Forelimb muscle (tissue), 1 donor: ENCODE measurements at places on chromosomes 3 and 15.

DNA sequence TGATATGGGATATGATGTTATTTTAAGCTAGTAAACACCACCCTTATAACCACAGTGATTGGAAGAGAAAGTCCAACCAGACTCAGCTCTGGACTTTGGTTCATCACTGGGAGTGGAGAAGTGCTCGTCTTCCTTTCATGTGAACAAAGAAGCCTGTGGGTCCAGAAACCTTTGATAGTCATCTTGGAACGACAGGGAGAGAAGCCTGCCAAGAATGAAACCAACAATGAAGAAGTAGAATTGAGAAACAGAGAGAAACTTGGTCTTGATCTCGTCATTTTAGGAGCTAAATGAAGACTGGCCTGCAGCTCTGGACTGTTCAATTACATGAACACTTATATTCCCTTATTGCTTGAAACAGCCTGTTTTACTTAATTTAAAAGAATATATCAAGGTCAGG, 13.1 kb upstream of the SLC35G2 start:
- DNase-seq: no peak

DNA sequence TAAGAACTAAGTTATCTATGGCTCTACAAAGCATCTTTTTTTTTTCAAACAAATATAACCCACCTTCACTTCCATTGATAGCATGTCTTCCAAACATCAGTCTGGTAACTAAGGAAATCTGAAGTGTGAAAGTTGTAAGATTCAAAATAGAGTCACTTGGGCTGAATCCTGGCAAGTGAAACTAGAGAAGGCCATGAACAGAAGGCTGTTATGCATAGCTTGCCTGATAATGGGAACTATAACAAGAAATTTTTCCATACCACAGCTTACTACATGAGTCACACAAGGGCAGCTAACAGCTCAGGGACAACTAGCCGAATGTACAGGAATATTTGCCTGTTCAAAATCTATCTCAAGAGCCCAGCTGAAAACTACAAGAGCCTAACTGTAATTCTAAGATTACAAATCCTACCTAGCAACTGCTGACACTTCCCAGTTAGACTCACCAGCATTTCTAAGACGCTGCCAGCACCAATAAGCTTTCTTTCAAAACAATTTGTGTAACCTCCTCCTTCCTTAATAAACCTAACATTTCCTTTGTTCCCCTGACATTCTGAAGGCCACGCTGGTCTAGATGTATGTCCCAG, 1066.5 kb downstream of the PLOD2 start:
- DNase-seq: no peak

- no peak for DNase-seq
These were observed 72.2 kb downstream of the MB21D2 start for GRCh38 chr3:192845526-192845855.

DNA sequence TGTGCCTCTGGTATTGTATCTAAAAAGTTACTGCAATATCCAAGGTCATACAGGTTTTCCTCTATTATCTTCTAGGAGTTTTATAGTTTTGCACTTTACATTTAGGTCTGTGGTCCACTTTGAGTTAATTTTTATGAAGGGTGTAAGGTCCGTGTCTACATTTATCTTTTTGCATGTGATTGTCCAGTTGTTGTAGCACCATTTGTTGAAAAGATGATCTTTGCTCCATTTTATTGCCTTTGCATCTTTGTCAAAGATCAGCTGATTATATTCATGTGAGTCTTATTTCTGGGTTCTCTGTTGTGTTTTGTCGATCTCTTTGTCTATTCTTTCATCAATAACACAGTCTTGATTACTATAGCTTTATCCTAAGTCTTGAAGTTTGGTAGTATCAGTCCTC, 6.7 kb downstream of the CHRNA7 start:
- no peak for DNase-seq

DNA sequence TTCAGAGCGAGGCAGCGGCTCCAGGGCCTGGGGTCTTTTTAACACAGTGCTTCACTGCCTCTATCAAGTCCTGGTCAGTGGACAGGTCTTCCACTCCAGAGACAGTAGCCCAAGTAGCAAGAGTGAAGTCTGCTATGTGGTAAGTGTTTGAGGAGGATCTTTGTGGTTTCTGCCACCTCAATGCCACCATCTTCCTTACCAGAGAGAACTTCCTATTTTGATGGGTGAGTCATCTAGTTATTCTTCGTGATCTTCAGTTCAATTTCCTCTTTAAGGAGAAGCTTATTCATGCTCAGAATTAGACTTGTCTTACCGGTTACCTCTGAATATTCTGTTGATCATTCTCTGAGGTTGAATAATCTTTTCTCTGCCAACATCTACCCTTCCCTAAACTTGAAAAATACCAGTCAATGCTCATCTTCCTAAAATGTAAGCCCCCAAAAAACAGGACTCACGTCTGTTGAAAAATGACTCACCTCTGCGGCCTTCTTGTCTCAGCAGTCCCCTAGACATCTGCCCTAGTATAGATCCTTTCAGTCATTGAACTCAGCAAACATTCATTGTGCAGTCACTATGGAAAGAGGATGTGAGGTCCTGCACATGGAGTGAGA, 32.2 kb upstream of the BCL6 start:
- no peak for DNase-seq

DNA sequence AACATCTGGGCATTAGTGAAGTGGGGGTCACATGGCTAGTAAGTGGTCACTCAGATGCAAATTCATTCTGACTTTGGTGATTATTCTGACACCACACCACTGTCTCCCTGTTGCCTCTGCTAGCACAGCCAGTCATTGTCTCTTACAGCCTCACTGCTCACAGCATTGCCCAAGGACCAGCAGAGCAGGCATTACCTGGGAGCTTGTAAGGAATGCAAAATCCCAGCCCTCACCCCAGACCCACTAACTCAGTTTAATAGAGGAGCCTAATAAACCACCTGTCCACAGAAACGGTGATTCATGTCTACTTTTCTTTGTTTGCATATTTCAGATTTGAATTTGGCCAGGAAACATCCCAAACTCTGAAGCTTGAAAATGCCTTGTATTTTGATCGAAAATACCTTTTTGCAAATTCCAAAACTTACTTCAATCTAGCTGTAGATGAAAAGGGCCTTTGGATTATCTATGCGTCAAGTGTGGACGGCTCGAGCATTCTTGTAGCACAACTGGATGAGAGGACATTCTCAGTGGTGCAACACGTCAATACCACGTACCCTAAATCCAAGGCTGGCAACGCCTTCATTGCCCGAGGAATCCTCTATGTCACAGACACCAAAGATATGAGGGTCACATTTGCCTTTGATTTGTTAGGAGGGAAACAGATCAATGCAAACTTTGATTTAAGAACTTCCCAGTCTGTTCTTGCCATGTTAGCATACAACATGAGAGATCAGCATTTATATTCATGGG, 62.7 kb downstream of the GLDN start:
- DNase-seq: no peak

GRCh38 chr3:53238051-53238850, 17.6 kb downstream of the TKT start:
- DNase-seq: no peak

GRCh38 chr15:90190606-90191343, 10.4 kb upstream of the SEMA4B start:
- DNase-seq: no peak

DNA sequence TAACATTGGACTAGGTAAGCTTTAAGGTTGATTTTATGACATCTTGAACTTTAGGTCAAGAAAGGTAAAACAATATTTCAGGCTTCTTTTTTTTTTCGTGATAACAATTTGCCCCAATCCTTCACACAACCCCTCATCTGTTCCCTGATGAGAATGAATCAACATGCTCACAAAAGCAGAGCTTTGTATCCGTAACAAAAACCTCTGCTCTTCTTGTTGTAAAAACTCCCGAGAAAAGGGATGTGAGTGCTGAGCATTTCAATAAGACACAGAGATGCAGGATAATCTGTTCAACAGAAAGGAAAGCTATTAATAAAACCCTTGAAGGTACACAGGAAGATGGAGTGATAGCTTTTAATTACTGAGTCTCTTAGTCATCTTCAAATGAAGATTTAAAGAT, 94.3 kb downstream of the RAD18 start:
- DNase-seq: no peak

- no peak for DNase-seq
These were observed 166.7 kb upstream of the PRICKLE2 start for GRCh38 chr3:64392001-64392400.

- no peak for DNase-seq
These were observed 55.6 kb downstream of the CGGBP1 start for GRCh38 chr3:88003115-88003755.

DNA sequence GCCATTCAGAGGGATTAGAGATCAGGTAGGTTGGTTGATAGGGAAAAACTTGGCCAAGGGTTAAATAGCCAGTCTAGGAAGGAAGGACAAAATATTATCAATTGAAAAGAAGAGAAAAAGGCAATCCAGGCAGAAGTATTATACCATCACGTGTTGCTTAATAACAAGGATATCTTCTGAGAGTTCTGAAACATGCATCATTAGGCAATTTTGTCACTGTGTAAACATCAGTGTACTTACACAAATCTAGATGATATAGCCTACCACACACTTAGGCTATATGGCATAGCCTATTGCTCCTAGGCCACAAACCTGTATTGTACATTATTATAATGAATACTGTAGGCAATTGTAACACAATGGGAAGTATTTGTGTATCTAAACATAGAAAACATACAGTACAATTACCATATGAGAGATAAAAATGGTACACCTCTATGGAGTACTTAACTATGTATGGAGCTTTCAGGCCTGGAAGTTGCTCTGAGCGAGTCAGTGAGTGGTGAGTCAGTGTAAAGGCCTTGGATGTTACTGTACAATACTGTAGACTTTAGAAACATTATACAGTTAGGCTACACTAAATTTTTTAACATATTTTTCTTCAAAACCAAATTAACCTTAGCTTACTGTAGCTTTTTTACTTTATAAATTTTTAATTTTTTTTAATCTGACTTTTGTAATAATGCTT, 2.7 kb downstream of the TEX55 start:
- no peak for DNase-seq

GRCh38 chr3:100880072-100880471, 113.1 kb downstream of the ABI3BP start:
- no peak for DNase-seq

- DNase-seq: no peak
These were observed 202.0 kb downstream of the AKAP13 start for GRCh38 chr15:85582131-85583079.

GRCh38 chr3:134485075-134485717, 589 bp downstream of the ANAPC13 start:
- DNase-seq: no peak

DNA sequence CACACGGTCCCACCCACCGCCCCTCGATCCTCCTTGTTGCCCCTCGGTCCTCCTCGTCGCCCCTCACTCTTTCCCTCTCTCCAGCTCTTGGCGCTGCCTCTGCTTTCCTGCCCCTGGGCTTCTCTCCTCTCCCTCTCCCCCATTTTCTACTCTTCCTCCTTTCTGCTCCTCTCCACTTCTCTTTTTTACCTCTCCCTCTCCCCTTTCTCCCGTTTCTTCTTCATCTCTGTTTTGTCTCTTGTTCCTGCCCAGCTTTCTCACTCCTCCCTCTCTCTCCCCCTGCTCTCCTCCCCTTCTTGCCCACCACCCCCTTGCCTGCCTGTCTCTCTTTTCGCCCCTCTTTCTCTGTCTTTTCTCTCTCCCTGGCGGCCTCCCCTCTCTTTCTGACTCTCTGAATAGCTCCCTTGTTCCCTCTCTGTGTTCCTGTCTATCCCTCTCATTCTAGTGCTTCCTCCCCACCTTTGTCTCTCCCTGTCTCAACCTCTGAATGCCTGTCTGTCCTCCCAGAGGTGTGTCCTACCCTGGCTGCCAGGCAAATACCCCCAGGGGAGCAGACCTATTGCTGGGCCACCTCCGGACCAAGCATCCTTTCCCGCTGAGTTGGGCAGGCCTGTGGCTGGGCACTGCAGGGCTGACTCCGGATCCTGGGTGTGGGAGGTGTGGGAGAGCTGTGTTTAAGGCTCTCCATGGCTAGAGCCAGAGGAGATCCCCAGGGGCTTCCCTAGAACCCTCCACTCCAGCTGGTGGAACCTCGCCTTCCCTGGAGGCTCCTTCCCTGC, 41.0 kb downstream of the EPHB3 start:
- no peak for DNase-seq

GRCh38 chr3:122067214-122067550, 12.0 kb downstream of the CD86 start:
- no peak for DNase-seq

- no peak for DNase-seq
These were observed 105.1 kb downstream of the MEX3B start for GRCh38 chr15:81940467-81941451.

DNA sequence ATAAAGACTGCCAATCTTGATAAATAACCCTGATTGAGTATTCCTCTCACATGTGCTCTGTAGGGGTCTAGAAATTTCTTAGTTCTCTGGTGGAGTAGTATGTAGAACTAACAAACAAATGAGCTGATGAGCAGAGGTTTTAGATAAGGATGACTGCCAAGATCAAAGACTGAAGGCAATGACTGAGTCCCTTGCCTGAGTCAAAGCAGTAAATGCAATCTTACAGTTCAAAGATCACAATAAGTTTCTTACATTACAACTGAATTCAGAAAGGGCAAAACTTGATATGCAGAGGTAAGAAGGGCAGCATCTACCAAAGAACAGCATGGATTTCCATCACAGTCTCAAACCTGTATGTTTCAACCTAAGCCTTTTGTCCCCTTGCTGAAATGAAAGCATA, 172.2 kb upstream of the POU1F1 start:
- DNase-seq: no peak

GRCh38 chr3:73070675-73071575, 9.5 kb downstream of the EBLN2 start:
- no peak for DNase-seq

GRCh38 chr3:182331341-182331740, 462.0 kb upstream of the ATP11B start:
- no peak for DNase-seq

GRCh38 chr3:179921500-179921899, 115.2 kb downstream of the PEX5L start:
- no peak for DNase-seq

GRCh38 chr15:41984622-41985021, 12.3 kb upstream of the EHD4 start:
- DNase-seq: no peak

- no peak for DNase-seq
These were observed 9.1 kb downstream of the VPS13C start for GRCh38 chr15:62051166-62051565.

DNA sequence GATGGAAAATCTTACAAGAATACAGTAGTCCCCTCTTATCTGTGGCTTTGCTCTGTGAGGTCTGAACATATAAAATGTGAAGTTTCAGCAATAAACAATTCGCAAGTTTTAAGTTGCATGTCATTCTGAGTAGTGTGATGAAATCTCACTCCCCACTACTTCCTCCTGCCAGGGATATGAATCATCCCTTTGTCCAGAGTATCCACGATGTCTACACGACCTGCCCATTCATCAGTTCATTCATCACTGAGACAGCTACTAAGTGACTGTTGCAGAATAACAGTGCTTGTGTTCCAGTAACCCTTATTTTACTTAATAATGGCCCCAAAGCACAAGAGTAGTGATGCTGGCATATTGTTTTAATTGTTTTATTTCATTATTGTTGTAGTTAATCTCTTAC, 489.2 kb upstream of the UBE2E2 start:
- no peak for DNase-seq

DNA sequence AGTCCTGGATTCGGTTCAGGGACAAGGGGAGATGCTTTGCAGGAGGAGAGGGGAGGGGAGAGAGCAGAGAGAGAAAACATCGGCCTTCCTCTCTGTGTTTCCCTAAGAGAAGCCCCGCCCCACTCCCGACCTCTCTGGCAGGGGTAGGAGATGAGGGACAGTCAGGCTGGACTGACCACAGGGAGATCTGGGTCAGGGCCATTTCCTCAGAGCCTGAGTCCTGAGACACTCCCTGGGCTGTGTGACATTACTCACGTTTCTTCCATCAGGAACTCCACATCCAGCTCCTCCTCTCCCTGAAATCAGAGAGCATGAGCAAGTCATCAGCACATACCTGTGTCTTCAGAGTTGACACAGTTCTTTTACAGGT, 9.1 kb downstream of the PLA2G4D start:
- DNase-seq: no peak
